ENCODE measurements at places on chromosomes 5 and 9. TPM values are rescaled to one million over a fixed set of nuclear protein-coding genes. Genes with fewer than 3 reads are reported as not detected.
A peak's percentile ranks its signal among the peaks of the same experiment; 100 is the strongest.

The BNC2 gene
- polyA plus RNA-seq: 10.7 TPM

- no peak for DNase-seq
Observed at GRCh38 chr5:81006947-81007636, 46.9 kb downstream of the RASGRF2 start.

GRCh38 chr5:44983006-44983405 is 174.3 kb downstream of the MRPS30 start:
- no peak for DNase-seq

DNA sequence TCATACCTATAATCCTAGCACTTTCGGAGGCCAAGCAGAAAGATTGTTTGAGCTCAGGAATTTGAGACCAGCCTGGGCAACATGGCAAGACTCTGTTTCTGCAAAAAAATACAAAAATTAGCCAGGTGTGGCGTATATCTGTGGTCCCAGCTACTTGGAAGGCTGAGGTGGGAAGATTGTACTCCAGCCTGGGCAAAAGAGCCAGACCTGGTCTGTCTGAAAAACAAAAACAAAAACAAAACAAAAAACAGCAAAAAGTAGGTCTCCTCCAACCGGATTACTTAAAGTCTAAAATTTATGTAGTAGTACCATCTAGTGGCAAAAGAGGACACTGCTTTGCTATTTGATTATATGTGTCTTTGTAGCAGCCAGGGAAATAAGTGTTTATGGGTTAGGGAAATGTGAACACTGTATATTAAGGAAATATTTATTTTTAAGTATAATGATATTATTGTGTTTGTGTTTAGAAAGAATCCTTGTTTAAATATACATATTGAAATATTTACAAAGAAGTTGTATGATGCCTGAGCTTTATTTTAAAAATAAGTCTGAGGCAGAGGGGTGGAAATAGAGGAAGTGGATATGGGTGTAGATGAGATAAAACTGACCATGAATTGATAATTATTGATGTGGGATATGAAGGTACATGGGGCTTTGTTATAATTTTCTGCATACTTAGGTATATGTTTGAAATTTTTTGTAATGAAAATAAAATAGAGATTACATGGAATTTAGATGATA is 20.0 kb downstream of the APC start:
- peak; percentile 58 for DNase-seq

- no peak for DNase-seq
Observed at GRCh38 chr5:59506285-59506877, 387.1 kb downstream of the PDE4D start.

GRCh38 chr9:94173632-94174031 is 85.5 kb upstream of the ZNF169 start:
- no peak for DNase-seq

DNA sequence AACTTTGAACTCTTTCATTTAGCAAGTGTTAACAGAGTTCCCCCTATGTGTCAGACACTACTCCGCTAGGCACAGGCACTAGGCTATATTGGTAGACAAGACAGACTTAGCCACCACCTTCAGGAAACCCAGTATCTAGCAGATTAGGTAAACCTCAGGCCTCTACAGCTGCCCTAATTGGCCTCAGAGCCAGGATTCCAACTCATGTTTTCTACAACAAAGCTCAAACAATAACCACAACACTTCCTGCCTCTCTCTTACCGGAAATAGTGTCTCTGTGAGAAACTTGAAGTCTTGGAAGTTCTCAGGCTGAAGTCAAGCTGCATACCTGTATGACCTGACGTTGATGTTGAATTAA is 116.6 kb upstream of the SLC44A1 start:
- no peak for DNase-seq

The SEMA4D gene
- polyA plus RNA-seq: 26.7 TPM

- no peak for DNase-seq
Observed at GRCh38 chr9:6417186-6417585, 4.2 kb downstream of the UHRF2 start.

- DNase-seq: no peak
Observed at GRCh38 chr5:132458651-132459030, 31.9 kb downstream of the IRF1 start.

GRCh38 chr9:69672596-69673310 is 582 bp upstream of the APBA1 start:
- peak; percentile 87 for DNase-seq

The TRIM23 gene
- 31.5 TPM for polyA plus RNA-seq

GRCh38 chr5:90962481-90962880 is 403.9 kb downstream of the ADGRV1 start:
- DNase-seq: no peak

The NRG2 gene
- 6.1 TPM for polyA plus RNA-seq

DNA sequence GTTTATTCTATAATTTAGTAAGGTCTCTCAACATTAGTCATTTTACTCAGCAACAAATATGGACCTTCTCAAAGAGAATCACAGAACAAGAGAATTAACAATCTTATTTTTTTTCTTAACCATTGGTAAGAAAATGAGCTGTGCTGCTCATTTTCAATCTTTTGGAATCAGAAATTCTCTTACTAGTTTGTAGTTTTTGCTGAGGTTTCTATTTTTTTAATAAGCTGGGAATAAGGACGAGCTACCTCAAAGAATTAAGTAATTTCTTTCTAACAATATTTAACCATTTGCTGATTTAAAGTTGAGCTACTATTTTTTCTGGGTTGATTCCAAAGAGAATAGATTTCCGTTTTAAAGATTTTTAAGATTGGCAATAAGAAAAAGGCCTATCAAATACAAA is 44.2 kb downstream of the PLGRKT start:
- DNase-seq: no peak

GRCh38 chr9:96420468-96421219 is 2.5 kb upstream of the ZNF367 start:
- no peak for DNase-seq

GRCh38 chr5:181118369-181118768 is 12.6 kb downstream of the OR2V1 start:
- no peak for DNase-seq

- no peak for DNase-seq
Observed at GRCh38 chr5:105554568-105555169, 1992.1 kb upstream of the NUDT12 start.

GRCh38 chr9:70772601-70773000 is 348.8 kb downstream of the TRPM3 start:
- DNase-seq: no peak

- no peak for DNase-seq
Observed at GRCh38 chr5:134538296-134538695, 12.8 kb downstream of the JADE2 start.

GRCh38 chr5:10233011-10233410 is 16.7 kb downstream of the ATPSCKMT start:
- DNase-seq: no peak
